Naive thymus-derived CD4-positive, alpha-beta T cell (primary cell): ENCODE measurements at places on chromosomes 1 and 21.

GRCh38 chr1:237673631-237674030 is 217.1 kb downstream of the ZP4 start:
- DNase-seq, result no peak

DNA sequence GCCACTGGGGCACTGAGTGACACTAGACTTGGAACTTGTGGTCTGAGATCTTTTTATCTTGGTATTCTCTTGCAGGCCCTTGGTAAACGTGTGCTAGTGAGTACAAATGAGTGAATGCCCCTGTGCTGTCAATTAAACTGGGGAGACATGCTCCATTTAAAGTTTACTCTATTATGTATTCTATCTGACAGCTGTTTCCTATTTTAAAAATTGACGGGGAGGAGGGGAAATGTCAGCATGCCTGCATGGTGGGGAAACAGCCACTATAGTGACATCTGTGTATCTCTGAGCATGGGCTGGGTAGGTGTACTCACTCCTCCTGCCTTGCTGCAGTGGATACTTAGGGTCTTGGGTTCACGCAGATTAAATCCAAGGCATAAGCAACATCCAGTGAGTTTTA is 59.0 kb upstream of the IKBKE start:
- DNase-seq, result no peak

GRCh38 chr1:2085080-2085479 is 34.9 kb downstream of the PRKCZ start:
- no peak for DNase-seq

GRCh38 chr1:182113879-182114626 is 52.5 kb upstream of the ZNF648 start:
- no peak for DNase-seq

GRCh38 chr1:5667513-5668325 is 324.5 kb downstream of the NPHP4 start:
- peak; percentile 31 for DNase-seq

DNA sequence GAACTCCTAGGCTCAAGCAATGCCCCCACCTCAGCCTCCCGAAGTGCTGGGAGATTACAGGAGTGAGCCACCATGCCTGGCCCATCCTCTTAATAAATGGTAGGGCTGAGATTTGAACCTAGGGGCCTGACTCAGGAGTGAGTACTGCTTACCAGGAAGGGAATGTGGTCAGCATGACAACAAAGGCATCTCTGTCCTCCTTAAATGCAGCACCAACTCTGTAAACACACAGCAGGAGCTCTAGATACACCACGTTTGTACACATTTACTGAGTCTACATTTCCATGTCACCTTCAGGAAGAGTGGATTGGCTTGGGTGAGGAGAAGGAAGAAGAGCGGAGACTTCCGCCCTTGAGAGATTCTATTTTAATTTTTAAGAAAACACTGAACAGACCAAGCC is 38.5 kb downstream of the HIVEP3 start:
- no peak for DNase-seq

DNA sequence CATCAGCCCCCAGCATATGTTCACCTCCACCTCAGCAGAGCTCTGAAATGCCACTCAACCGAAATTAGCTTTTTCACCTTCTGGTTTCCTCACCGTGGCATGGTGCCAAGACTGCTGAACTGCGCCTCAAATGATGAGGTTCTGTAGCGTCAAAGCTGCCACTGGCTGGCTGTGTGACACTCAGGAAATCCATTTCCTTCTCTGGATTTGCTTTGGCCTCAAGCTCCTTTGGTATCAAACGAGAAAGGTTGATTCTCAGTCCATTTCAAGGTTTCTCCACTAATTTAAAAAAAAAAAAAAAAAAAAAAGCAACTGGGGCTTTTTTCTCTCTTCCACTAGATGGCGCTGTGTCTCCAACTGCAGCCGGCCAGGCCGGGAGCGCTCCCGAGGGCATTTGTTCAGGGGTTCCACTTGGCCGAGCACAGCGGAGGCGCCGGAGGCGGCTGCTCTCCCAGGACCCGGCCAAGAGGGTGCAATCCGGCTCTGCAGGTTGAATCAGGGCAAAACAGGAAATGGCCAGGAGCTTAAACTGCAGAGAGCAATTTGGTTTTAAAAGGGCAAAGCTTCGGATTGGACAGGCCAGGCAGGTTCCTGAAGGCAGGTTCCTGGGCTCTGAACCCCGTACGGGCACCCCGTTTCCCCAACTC is 26.5 kb upstream of the PLA2G2C start:
- peak; percentile 20 for DNase-seq

- no peak for DNase-seq
Observed at GRCh38 chr1:1191734-1192133, 14.7 kb downstream of the TNFRSF18 start.

GRCh38 chr1:231231511-231231910 is 9.5 kb upstream of the GNPAT start:
- no peak for DNase-seq

GRCh38 chr1:24714859-24715520 is 30.3 kb upstream of the CLIC4 start:
- DNase-seq, result no peak

DNA sequence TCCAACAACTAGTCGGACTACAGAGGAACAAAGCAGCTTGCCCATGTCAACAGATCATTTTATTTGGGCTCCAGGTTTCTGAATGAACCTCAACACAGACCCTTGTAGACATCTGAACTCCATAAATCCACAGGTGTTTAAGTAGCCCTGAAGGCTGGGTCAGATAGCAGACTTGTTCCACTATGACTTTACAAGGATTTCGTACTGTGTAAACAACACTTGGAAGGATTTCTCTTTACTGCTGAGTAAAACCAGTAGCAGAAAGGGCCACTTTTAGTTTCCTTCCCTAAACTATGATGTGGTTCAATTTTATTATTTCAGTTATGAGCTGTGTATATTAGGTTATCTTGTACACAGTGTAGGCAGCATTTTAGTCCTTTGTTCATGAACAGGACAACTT is 316.4 kb upstream of the ADGRL2 start:
- DNase-seq, result no peak
